Gastroesophageal sphincter (tissue), 4 donors: ENCODE measurements at places on chromosomes 7 and 10. TPM values are rescaled to one million over a fixed set of nuclear protein-coding genes. Genes with fewer than 3 reads are reported as not detected.

DNA sequence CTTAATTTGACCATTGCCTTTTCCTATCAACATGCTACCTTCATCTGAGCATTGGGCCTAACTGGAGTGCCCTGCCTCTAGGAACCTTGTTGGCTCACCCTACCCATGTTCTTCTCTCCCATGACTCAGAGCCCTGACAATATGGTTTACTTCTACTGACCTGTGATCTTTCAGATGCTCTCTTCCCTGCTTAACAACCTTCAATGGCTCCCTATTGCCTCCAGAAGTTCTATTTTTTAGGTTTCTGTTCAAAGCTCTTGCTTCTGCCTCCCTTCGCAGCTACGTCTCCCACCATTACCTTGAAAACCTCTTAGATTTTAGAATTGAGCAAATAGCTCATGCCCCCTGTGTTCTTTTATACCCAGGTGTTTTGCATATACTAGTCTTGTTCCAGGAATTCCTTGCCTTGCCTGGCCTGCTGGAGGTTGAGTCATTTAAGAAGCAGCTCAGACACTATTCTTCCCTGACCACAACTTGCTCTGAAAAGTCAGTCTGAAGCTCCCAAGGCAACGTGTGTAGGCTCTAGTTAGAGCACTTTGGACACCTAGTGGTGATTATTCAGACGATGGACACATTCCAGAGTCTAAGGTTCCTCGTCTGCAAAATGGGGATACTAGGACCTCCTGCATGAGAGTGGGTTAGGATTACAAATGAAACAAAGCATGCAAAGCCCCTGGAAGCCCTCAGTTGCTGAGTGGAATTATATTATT, 64.4 kb upstream of the EMX2 start:
- ATAC-seq = no peak

GRCh38 chr7:136070736-136071505, 93.8 kb upstream of the MTPN start:
- ATAC-seq = no peak

DNA sequence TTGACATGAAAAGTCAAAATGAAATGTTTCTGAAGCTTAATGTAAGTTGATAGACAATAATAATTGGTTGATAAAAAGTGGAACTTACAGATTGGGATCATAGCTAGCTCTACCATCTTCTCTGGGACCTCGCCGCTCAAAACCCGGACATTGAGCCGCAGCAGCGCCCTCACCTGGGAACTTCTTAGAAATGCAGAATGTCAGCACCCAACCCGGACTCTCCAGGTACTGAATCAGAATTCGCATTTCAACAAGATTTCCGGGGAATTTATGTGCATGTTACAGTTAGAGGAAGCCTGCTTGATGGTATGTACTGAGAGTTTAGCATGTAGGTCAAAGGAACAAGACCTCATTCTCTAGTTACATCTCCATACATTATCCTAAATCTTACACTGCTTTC, 36.7 kb upstream of the ABLIM1 start:
- ATAC-seq = no peak

DNA sequence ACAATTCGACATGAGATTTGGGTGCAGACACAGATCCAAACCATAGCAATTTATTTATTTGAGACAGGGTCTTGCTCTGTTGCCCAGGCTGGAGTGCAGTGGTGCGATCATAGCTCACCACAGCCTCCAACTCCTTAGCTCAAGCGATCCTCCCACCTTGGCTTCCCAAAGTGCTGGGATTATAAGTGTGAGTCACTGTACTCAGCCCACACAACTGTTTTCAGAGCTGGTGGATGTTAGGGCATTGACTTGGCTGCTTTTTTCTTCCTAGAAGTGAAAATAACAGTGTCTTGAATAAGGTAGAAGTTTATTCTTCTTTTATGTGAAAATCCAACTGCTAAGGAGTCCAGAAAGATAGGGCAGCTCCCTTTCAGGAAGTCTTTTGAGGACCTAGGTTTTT, 132.1 kb downstream of the CCDC3 start:
- ATAC-seq = no peak

FOXP2 gene
- total RNA-seq = 42.3 TPM

HOXA10 gene
- not detected for total RNA-seq

SLC25A13 gene
- 19.0 TPM for total RNA-seq

EPHB6 gene
- total RNA-seq = 22.1 TPM
